Stimulated activated CD4-positive, alpha-beta T cell treated with anti-CD3 and anti-CD28 coated beads, Interleukin-12 subunit alpha, Interleukin-12 subunit beta, amount 100 ng/mL, for 4 hours (primary cell): ENCODE measurements at places on chromosomes 6 and 20.

DNA sequence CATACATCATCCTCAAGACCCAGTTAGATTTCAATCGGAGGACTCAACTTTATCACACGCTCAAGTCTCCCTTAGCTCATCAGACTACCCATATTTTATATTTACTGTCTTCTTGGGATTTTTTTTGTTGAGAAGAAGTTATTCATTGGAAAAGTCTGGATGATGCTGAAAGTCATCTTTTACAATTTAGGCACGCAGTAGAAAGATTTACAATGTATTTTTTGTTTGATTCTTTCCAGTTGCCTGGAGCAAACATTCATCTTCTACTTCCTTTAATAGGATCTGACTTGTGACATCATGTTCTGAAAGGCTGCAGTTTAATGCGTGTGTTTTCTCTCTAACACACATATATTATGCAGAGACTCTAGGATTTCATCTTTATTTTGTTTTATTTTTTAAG lies 235.7 kb downstream of the DOK5 start:
- DNase-seq: no peak

GRCh38 chr6:17688481-17688880 lies 18.2 kb downstream of the NUP153 start:
- no peak for DNase-seq

DNA sequence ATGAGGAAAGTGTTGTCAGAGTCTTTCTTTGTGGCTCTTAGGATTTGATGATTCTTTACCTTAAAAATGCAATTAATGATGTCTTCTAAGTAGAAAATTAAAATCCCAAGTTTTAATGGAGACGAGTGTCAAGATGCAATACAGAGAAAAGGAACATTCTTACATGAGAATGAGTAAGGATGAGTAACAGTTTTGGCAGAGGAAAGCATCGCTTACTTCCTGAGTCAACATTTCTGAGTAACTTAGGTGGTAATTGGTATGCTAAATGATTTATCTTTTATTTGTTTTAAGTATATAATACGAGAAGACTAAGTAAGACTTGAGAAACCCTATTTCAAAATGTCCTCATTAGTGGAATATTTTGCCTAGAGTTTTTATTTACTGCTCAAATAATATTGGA lies 101.3 kb downstream of the RTN4IP1 start:
- DNase-seq: no peak

DNA sequence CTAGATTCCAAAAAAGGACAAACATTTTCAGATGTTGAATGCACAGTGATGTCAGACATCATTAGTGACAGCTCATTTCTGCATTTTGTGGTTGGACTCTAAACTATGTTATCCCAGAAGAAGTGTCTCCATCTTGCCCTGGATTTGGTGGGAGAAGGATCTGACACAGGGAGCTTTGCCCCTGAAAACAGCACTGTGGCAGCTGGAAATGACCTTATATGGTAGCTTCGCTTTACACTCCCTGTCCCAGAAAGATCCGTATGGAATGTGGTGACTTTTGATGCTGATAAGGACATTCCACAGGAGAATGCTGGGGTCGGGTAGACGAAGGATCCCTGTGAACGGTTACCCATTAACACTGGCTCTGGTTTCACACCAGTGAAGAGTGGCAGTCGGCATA lies 87.2 kb upstream of the EDN1 start:
- no peak for DNase-seq

- DNase-seq: no peak
These were observed 11.1 kb downstream of the TRDN start for GRCh38 chr6:123625696-123626095.

DNA sequence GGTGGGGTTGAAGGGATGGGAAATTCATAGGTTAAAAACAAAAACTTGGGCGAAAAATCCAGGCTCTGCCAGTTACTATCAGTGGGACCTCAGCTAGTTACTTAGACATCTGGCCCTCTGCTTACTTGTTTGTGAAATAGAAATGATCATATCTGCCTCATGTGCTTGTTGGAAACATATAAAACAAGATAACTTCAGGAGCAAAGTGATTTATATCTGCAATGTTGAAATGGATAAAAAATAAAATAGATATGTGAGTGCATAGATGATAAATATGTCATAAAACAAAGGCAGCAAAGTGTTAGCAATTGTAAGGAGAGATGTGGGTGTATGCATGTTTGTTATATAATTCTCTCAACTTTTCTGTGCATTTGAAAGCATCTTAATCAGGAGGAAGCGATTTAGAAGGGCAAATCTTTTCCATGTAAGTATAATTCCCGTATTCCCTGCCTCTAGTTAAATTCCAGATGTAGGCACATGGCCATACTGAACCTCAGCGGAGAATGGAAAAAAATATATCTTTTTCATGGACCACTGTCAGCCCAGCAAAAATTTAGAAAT lies 579.0 kb upstream of the FLRT3 start:
- no peak for DNase-seq

DNA sequence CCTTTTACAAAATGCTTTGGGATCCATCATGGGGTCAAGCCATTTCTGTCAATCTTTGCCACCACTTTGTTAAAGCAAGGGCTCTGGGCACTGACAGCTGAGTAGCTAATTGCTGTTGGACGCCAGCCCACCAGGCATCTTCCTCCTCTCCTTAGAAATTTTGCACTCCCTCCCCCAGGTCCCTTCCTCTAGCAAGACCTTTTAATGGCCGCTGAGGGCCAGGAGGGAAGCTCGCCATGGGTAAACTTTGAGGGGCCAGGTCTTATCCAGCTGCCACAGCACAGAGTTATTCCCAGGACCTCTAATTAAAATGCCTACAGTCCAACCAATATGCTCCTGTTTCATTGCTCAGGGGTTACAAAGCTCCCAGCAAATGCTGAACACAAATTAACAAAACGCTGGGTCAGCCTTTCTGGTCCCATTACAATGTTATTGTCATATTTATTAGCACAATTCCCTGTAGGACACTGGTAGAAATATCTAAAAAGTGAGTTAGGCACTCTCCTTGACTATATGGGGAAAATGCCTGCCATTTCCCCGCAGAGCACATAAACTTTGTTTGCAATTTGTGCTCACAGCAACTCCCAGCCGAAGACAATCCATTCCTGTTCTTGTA lies 16.8 kb downstream of the SCML4 start:
- DNase-seq: no peak

- DNase-seq: no peak
These were observed 27.3 kb downstream of the RIN2 start for GRCh38 chr20:19785173-19785982.

GRCh38 chr6:1599469-1599868 lies 10.2 kb upstream of the FOXC1 start:
- DNase-seq: no peak

GRCh38 chr20:24789877-24790276 lies 159.2 kb upstream of the CST7 start:
- no peak for DNase-seq

GRCh38 chr20:25465243-25466135 lies 58.0 kb downstream of the GINS1 start:
- DNase-seq: no peak
